ENCODE measurements at places on chromosomes 12 and 14.

- no peak for DNase-seq
Measured at GRCh38 chr14:33840797-33841196, 110.1 kb downstream of the EGLN3 start.

GRCh38 chr14:103547941-103548462 is 14.5 kb downstream of the BAG5 start:
- DNase-seq: no peak

DNA sequence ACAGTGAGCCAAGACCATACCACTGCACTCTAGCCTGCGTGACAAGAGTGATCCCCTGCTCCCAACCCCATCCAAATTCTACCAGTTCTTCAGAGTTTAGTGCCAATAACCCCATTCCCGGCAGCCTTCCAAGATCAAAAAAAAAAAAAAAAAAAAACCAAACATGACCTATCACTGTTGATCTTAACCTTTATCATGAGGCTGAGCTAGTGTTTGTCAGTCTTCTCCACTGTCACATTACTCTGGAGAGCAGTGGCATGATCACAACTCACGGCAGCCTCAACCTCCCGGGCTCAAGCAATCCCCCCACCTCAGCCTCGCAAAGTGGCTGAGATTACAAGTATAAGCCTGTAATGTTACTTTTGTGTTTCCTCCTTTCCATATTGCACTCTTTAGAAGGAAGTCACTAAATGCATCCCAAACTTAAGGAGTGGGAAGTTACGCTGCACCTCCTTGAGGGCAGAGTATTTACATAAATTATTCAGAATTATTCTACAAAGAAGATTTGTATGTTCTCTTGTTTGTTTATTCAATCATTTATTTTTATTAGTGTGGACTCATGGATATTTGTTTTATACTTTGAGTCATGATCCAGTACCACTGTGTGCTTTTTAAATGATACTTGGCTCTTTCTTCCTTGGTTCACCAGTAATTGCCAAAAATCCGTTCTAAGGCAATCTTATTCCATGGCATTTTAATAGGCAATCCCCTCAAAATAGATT is 31.5 kb upstream of the FAM222A start:
- DNase-seq: no peak

DNA sequence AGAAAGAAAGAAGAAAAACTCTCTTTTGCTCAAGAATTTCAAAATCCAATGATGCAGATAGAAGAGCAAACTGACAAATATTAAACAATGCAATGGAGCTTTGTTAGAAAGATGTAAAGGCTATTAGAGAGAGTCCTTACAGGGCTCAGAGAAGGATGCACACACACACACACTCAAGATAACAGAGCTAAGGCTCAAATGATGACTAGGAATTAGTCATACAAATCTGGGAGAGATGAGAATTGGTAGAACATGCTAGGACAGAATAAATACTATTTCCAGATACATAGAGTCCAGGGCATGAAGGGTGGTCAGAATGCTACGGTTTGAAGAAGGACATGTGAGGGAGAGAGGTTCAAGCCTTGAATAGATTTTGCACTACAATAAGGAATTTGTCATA is 650.1 kb upstream of the MDGA2 start:
- DNase-seq: no peak

DNA sequence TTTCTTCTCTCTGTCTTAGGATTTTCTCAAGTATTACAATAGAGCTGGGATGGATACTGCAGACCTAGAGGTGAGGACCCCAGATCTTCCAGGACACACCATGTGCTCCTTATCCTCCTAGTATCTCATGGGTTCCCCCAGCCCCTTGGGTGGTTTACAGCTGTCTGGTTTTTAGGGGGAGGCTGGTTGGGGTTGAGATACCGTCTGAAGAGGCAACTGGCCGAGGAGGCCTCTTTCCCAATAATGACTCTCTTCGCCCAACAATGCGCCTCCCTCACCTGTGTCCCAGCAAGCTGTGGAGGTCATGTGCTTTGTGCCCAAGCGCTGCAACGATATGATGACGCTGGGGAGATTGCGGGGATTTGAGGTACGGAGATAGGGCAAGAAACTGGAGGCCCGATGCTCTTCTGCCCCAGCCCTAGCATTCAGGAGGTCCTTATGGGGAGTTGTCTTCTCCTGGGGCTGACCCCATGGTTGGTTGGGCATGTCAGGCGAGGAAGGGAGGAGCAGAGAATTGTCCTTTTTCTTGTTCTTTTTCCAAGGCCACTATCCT is 3.8 kb downstream of the ARHGEF25 start:
- DNase-seq: no peak

DNA sequence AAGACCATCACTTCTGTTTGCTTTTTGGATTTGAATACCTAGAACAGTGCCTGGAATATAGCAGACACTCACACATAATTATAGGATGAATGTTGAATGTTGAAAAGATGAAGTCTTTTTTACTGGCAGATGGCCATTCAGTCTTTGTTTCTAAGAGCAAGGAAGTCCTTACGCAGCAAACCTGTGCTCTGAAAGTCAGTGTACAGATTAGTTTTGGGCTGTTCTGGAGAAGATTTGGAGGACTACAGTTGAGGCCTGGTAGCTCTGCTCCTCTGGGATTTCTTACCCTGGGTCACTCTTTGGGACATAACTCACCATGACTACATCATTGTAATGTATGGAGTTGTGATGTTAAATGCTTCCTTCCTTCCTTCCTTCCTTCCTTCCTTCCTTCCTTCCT is 3.3 kb downstream of the OR4E2 start:
- no peak for DNase-seq

DNA sequence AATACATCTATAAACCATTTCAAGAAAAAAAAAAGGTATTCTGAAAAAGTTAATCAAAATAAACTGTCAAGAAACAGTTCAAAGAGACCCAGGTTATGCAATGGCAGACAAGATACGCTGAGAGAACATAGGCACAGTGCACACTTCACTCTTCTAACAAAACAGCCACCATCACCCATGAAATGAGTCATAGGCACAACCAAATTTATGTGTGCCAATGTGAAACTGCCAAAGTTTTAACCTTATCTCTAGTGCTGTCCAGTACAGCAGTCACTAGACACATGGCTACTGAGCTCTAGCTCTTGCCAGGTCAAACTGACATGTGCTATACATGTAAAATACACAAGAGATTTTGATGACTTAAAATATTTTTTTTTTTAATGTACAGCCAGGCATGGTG is 1.4 kb downstream of the CEP128 start:
- DNase-seq: no peak
